ENCODE measurements at places on chromosomes 6 and 20.

- DNase-seq = peak; percentile 68
Measured at GRCh38 chr6:28586962-28587745, 61.5 kb downstream of the GPX5 start.

GRCh38 chr6:35302604-35303241 is 5.1 kb downstream of the DEF6 start:
- DNase-seq = peak; percentile 84

DNA sequence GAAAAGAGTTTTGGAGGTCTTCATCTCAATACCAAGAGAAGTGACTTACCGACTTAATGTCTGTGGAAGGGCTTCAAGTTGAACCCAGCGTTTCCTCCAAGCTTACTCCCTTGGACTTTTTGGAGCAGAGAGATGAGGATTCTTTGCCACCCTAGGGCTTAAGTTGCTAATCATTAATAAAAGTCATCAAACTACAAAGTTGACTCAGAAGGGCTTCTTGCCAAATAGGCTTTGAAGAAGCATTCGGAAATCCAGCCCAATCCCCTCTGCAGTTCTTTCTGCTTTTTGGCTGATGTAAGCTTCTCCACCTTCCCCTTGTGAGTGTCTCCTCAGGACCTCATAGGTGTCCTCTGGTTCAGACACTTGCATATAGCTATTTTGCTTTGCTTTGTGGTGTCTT is at the start of gene SLC17A3:
Gene SLC17A3, minus strand, starts transcription at position 126 of the 400 bp plus-strand sequence. CDS start 5,856 bp downstream, outside the sequence.
- DNase-seq = no peak

DNA sequence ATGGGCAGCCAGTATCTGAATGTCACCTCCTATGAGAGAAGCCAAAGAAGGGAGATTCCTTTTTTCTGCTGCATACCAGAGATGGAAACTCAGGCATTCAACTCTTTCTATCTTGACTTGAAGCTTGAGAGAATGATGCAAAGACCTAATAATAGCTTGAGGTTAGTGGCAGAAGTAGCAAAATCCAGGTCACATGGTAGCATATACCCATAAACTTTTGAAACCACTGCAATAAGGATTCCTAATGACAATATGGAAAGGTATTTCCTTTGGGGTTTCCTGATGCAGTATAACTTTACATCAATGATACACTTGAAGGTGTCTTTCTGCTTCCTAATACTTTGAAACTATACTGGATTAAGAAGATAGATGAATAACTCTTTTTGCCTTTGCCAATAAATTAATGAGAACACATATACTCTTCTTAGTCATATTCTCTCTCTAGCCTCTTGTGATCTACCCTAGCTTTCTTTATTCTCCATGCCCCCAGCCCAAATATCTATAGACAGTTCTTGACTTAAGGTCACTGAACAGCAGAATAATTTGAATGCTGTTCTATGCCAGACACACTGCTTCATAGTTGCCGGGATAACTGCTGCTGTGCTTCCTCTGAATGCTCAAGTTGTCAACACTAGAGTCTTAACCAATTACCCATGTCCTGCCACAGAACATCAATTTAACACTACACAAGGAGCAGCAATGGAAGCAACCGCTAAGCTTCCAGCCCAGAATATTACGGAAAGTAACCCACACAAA is 155.5 kb upstream of the SIM1 start:
- DNase-seq = no peak

- DNase-seq = no peak
Measured at GRCh38 chr20:63494084-63494419, 4.8 kb downstream of the EEF1A2 start.
